Right lung (tissue), 10 donors: ENCODE measurements at places on chromosomes 2 and 18.

DNA sequence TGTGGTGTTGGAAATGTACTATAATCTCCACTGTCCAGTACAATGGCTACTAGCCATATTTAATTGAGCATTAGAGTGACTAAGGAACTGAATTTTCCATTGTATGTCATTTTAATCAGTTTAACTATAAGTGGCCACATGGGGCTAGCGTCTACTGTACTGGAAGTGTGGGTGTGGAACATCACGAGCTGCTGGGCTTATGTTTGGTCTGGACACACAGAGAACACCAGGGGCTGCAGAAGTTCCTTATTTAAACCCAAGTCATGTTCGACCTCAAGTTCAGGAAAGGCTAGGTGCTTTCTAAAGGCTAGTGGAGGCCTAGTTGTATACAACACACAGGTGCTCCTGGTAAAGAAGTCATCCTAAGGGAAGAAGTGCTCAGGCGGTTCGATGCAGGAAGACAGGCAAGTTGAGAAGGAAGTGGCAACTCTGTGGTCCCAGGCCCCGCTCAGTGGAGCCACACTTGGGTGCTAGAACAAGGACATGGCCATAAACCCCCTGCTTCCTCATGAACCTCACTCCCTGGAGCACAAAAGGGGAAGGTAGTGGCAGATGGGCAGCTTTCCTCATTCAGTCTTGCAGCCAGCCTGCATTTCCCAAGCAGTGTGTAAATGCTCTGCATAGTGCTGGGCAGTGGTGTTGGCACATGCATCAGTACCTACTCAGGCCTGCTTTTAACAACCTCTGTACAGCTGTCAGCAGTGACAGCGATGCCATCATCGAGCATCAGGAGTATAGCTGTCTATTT is 13.3 kb downstream of the LGALSL start:
- DNase-seq, result no peak

DNA sequence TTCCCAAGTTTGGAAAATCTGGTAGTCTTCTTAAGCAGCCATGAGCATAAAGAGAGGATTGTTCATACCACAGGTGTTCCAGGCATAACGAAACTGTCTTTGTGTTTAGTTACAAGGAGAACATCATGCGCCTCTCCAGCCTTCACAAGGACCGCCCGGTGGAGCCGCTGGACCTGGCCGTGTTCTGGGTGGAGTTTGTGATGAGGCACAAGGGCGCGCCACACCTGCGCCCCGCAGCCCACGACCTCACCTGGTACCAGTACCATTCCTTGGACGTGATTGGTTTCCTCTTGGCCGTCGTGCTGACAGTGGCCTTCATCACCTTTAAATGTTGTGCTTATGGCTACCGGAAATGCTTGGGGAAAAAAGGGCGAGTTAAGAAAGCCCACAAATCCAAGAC is 6.0 kb upstream of the MROH2A start:
- no peak for DNase-seq

GRCh38 chr2:223068071-223068470 is 16.1 kb downstream of the KCNE4 start:
- DNase-seq, result no peak

- no peak for DNase-seq
Measured at GRCh38 chr2:115880558-115880957, 1438.1 kb downstream of the DPP10 start.

- DNase-seq, result no peak
Measured at GRCh38 chr2:165410276-165410675, 59.2 kb upstream of the CSRNP3 start.

- peak; percentile 52 for DNase-seq
Measured at GRCh38 chr2:173831312-173832229, 133.6 kb downstream of the SP3 start.
